ENCODE measurements at places on chromosomes 1 and 21.

DNA sequence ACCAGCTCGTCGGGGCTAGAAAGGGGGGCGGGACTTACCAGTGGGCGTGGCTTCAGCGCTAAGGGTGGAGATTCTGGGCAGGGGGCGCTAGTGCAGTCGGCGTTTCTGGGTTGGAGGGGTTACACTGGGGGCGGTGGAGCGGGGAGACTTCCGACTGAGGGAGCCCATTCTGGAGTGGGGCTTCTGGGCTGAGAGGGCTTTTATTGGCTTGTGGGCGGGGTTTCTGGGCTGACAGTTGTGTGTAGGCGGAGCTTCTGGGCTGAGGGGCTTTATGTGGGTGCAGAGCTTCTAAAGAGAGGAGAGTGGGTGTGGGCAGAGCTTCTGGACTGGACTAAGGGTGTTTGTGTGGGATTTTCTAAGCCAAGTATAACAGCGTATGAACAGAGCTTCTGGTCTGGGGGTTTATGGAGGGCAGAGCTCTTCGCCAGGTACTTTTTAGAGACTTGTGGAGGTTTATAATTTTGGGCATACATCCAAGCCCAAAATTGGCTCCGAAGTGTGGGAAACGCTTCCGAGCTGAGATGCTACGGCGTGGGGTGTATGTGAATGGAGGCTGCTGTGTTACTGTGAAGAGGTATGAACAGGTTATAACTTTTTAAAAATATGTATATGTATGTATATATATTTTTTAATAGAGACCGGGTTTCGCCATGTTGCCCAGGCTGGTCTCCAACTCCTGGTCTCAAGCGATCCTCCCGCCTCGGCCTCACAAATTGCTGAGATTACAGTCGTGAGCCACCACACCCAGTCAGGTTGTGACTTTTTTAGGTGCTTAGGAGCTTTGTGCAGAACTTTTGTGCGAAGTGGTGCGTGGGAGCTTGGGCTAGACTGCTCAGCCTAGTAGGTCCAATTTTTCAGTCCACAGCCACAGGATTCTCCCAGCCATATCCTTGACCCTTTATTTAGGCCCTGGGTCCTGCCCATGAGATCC, 825 bp downstream of the TMEM39B start:
- peak; percentile 98 for DNase-seq

GRCh38 chr1:202227997-202228401, 34.4 kb downstream of the LGR6 start:
- no peak for DNase-seq

DNA sequence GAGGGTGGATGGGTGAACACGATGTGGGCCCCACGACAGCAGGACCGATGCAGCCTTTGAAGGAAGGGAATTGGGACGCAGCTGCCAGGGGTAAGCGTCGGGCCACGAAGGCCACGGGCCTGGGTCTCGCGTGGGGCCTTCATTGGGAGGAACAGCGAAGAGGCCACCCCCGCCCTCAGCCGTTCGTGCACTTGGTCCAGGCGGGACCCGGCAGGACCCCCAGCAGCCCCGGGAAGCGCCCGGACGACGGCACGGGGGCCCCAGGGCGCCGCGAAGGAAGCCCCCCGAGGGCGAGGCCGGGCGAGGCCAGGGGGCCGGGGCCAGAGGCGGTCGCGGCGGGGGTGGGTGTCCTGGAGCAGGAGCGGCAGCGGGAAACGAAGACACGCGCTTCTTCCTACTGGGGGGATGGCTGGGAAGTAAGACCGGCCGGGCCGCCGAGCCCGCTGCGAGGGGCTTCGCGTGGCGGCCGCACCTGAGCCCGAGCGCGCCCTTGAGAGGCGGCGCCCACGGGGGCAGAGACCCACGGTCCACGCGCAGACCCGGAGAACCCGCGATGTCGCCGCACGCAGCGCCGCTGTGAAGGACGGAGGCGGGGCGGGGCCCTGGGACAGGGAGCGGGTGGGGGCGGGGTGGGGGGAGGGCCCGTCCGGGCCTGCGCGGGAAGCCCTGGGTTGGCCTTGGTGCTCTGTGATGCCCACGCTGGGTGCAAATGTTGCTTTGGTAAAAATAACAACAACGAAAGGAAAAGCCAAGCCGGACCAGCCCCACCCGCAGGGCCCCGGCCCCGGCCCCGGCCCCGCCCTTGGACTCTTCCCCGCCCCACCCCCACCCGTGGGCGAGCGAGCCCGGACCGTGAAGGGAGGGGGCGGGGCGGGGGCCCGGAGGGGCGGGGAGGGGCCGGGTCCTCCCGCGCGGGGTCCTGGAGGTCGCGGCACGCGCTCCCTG, 56.0 kb upstream of the ADARB1 start:
- DNase-seq, result peak; percentile 25

- peak; percentile 43 for DNase-seq
These were observed 1.5 kb upstream of the TMEM200B start for GRCh38 chr1:29125237-29125641.

DNA sequence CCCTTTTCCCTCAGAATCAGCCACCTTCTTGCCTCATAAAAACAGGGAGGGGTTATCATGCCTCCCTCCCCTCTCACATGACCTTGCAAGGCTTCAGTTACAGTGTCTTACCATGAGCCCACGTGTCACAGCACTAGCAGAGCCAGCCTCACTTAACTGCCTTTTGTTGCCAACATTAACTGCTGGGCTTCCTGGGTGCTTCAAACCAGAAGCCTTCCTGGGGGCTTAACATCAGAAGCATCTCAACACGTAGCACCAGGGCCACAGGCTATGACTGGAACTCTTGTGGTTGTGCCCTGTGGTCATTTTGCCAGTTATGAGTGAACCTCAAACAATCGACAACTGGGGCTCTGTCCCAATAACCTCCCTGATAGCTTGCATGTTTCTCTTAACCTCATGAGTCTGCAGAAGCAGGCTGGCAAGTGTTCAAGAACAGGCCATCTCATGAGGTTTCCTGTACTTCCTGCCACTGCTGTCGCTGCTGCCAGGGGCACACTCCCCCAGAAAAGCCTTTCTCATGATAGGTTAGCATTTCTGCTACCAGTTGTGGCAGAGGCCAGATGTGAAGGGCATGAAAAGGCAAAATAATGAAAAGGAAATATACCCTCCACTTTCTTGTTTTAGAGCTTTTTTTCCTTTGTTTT, 132.2 kb downstream of the GLUL start:
- DNase-seq, result no peak

All from neural progenitor cell (in vitro differentiated cells).